ENCODE measurements at places on chromosomes 6 and 20.

DNA sequence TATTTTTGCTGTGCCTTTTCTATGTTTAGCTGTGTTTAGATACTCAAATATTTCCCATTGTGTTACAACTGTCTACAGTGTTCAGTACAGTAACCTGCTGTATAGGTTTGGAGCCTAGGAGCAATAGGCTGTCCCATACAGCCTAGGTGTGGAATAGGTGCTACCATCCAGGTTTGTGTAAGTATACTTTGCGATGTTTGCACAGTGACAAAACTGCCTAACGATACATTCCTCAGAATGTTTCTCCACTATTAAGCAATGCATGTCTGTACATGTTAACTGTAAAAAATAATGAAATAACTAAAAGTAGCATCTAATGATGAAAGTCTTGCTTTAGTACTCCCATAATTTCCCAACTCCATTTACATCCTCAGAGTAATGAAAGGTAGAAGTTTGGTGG, 46.0 kb downstream of the SERAC1 start:
- no peak for DNase-seq

DNA sequence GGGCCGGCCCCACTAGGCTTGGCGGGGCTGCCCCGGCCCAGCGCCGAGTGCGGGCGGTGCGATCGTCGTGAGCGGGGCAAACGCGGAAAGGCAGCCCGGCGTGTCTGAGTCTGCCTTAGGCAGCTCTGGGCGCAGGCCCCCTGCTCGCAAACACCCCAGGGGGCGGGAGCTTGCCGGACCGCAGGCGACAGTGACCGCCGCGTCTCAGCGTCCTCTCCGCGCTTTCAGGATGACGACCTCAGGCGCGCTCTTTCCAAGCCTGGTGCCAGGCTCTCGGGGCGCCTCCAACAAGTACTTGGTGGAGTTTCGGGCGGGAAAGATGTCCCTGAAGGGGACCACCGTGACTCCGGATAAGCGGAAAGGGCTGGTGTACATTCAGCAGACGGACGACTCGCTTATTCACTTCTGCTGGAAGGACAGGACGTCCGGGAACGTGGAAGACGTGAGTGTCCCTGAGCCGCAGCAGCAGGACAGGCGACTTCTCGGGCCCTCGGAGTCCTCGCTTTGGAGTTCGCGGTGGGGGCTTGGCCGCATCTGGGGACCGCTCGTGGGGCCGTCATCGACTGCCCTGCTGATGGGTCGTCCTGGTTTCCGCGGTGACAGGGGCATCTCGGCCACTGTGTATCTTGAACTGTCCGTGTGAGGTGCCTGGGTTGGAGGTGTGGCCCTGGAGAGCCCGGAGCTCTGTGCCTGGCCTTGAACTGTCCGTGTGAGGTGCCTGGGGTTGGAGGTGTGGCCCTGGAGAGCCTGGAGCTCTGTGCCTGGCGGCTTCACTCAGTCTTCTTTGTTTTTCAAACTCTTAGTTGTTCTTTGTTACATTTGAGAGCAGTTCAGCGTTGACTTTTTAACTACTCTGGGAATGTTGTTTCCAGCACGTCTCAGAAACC, 786 bp downstream of the ADRM1 start:
- peak; percentile 66 for DNase-seq

GRCh38 chr20:59526242-59527225, 77.8 kb upstream of the PHACTR3 start:
- DNase-seq: no peak

DNA sequence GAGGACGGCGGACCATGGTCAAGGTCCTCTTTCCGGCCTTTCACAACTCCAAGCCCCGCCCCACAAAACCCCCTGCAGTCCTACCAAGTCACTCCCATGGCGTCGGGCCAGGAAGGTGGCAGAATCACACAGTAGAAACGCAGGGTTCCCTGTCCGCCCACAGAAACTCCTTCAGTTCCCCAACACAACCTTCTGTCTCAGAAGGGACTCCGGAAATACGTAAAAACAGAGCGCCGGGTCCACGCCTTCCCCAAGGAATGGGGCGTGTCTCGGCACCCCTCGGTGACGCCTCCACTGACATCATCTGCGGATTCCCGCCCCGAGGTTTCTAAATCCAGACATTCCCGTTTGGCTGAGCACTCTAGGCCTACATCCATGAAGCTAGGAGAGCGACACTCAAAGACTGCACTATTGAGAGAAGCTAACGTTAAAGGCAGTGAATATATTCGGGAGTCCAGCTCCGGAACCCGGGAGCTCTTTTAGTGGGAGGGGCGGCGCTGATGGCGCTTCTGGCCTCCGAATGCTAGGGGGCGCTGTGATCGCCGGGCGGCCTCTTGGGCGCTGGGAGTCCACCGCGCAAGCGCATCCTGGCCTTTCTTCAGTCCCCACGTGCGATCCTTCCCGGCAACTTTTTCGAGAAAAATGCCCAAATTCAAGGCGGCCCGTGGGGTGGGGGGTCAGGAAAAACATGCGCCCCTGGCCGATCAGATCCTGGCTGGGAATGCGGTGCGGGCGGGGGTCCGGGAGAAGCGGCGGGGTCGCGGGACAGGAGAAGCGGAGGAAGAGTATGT, at the start of the genes BYSL and MED20:
BYSL (plus strand) TSS at position 579 of the 791 bp plus-strand sequence; CDS start at position 643, 64 bp downstream.
MED20 (minus strand) TSS at position 219 of the 791 bp plus-strand sequence; CDS start at position 98, 121 bp downstream.
- peak; percentile 99 for DNase-seq

DNA sequence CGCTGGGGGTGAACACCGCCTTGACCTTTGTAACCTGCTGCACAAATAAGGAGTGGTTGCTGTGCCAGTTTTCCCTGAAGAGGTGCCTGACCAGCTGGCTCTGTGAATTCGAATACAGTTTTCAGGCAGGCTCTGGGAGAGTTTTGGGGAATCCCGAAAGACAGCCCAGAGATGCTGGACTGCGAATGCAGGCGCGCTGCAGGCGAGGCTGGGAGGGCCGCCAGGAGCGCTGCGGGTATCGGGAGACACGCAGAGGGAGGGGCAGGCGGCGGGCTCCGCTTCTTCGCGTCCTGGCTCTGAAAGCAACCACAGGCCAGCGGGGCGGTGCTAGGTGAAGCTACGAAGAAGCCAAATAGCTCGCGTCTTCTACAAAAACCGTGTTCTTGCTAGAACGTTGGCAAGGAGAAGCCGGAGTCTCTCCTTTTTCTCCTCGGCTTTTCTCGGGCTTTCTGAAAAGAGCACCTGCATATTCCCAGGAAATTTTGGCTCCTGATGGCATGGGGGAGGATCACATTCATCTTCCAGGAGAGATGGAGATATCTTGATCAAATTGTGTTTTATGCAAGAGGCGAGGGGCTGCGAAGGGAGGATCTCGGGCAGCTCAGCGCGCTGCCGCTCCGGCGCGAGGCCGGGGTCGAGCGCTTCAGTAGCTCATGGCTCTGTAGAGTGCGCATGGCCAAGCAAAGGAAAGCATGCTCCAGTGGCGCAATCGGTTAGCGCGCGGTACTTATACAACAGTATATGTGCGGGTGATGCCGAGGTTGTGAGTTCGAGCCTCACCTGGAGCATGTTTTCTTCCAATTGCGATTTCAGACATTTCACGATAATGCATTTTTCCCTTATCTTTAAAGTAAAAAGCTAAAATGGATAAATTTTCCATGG, 158.1 kb upstream of the ZNF184 start:
- peak; percentile 83 for DNase-seq

GRCh38 chr6:138592749-138593123, 93.4 kb upstream of the NHSL1 start:
- DNase-seq: no peak

DNA sequence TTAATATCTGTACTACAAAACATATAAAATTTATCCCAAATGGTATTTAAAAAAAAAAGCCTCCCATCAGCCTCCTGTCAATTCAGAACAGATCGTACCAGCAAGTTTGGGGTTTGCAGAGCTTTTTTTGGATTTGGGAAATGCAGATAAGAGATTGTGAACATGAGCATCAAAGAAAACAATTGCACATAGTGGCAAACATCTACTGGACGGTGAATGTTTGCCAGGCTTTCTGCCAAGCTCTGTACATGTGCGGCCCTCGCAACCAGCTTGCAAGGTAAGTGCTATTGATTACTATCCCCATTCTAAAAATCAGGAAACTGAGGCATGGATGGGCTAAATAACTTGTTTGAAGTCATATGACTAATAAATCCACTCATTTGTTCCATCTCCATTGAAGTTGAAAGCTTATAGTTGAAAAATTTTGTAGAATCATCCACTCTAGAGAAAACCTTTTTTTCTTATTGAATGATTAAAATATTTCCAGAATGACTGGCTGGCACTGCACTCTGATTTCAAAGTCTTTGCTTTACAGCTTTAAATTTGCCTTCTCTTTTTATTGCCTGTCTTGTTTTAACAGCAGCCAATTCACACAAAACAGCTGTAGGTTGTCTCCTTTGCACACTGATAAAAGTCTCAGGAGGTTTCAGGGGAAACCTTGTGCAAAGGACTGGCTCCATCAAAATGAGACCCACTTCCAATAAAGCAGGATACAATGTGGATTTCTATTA, 37.4 kb upstream of the SIRT5 start:
- DNase-seq: no peak

GRCh38 chr6:148460876-148461646, 118.4 kb downstream of the SASH1 start:
- DNase-seq: no peak

- no peak for DNase-seq
Observed at GRCh38 chr6:156842598-156843250, 65.5 kb downstream of the ARID1B start.

DNA sequence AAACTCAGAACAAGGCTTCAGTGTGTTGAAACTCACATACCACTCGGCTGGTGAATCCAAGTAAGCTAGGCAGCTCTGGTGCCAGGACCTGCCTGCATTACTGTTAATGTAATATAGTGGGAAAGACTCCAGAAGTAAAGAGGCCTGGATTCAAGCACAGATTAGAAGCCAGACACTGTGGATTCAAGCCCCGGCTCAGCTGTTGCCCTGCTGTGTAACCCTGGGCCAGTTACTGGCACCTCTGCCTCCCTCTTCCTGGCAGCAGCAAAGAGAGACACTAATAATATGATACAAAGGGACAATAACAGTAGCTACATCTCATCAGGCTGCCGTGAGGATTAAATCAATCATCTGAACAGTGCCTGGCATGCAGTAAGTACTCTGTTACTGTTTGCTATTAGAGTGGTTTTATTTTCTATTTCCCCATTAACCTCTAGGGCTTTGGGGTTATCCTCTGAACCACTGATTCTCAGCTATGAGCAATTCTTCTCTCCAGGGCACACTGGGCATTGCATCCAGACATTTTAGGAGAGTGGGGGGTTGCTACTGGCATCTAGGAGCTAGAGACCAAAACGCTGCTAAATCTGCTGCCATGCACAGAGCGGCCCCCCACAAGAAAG, 92.9 kb downstream of the ZMYND8 start:
- no peak for DNase-seq

- DNase-seq: no peak
Observed at GRCh38 chr6:51857134-51857533, 230.3 kb downstream of the PKHD1 start.

DNA sequence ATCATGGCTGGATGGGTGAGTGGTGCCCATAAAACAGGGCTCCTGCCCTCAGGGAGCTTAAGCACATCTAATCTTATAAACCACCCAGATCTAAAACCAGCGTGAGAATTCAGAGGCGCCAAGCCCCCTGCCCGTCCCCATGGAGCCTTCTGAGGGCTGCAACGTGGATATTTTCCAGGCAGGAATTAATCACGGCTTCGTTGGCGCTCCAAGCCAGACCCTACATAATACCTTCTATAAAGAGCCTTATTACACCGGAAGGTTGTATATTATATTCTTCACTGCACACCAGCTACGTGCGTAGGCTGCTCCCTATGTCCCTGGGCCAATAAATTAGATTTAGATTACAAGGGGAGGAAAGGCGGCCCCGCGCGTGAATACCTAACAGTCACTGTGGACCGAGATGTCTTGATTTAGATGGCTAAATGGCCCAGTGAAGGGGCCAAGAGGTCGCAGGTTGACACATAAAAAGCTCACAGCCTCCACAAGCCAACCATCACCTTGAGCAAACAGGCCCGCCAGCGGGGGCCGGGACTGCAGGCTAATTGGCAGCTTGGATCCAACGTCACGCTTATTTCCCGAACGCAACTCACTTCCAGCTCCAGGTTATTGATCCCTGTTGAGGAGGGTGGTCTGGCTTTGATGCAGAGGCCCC, 64.7 kb upstream of the APCDD1L start:
- no peak for DNase-seq

DNA sequence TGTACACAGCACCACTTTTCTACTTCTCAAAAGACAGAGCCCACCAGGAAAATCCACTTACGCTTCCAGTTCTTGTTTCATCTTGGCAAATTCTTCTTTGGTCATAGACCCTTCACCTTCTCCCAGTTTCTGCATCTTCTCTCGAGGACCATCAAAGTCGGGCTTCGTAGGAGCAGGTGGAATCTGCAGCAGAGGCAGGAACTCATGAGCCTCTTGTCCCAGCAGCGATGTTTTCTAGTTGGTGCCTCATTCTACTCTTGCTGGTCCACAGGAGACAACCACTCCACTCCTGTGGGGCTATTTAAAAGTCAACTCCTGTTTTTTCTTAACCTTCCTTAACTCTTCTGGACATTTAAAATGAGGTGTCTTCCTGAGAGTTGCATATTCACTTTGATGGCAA, 14.7 kb downstream of the SNX5 start:
- DNase-seq: no peak

GRCh38 chr20:10788877-10789276, 115.1 kb upstream of the JAG1 start:
- no peak for DNase-seq

DNA sequence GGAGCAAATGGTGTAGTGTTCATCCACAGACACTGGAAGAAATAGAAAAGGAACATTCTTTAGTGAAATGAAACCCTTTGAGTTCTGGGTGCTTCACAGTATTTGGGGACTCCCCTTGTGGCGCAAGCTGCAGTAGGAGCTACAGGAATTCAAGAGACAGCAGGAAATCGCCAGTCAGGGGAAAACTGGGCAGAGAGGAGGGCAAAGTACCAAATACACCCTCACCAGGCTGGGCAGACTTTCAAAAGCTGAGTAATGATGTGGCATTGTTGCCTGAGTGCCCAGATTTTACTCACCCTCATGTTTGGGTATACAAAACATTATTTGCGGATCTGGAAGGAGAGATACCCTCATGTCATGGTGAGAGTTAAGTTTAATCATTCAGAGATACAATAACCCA, 97.9 kb downstream of the SOD2 start:
- no peak for DNase-seq

DNA sequence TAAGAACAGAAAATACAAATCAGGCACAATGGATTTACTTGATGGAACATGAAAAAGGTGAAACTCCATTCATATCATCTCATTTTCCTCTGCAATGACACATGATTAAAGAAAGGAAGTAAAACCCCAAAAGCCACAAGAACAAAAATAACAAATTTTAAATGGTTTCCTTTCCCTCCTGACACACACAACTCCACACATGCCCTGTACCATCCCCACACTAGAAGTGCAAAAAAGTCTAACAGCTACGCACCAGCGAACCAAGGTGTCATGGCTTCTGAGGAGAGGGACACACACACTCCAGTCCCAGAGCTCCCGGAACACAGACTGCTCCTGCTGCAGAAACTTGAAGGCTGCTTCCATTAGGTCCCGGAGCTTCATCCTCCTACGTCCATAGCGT, 25.3 kb downstream of the MDN1 start:
- no peak for DNase-seq

- no peak for DNase-seq
Observed at GRCh38 chr6:33661106-33661838, 40.1 kb downstream of the ITPR3 start.

- DNase-seq: no peak
Observed at GRCh38 chr6:38113825-38114576, 294.5 kb downstream of the ZFAND3 start.
